CD8-positive, alpha-beta memory T cell (primary cell): ENCODE measurements at places on chromosomes 5 and 9.

DNA sequence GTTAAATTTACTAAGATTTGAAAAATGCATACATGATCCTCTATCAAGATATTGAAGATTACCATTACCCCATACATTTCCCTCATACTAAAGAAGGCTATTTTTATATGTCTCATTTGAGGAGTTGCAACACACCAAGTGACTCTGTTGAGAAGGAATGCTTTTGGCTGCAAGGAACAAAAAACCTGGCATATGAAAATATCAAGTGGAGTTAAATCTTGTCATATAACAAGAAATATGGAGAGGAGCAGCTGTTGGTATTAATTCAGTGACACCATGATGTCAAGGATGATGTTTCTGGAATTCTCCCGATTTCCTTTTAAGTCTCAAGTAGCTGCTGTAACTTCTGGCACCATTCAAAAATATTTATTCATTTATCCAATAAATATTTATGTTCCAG, 193.8 kb downstream of the CSNK1G3 start:
- DNase-seq: no peak

DNA sequence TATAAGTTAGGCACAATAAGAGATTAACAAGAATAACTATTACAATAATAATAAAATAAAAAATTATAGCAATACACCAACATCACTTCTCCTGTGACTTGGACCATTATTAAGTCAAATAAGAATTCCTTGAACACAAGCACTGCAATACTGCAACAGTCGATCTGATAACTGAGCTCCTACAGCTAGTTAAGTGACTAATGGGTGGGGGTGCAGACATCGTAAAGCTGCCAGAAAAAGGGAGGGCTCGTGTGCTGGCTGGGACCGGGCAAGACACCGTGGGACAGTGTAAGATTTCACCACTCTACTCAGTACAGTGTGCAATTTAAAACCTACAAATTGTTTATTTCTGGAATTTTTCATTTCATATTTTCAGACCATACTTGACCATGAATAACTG, 78.8 kb downstream of the SNX24 start:
- DNase-seq: no peak

- no peak for DNase-seq
Observed at GRCh38 chr5:161432798-161433197, 113.7 kb downstream of the GABRB2 start.

GRCh38 chr9:127873886-127874285, 3.6 kb downstream of the AK1 start:
- no peak for DNase-seq

DNA sequence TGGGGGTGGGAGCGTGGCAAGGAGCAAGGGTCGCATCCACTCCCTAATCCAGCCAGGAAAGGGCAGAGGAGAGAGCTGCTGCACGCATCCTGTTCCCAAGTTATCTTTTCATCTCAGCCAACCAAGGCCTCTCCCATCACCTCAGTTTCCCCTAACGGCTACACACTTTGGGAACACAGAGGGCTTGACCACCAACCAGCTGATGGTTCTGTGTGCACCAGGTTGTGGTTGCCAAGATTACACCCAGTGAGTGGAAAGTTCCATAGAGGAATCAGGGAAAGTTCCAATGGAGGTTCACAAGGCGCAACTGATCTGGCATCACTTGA, 53.9 kb downstream of the ADAM19 start:
- DNase-seq: no peak

DNA sequence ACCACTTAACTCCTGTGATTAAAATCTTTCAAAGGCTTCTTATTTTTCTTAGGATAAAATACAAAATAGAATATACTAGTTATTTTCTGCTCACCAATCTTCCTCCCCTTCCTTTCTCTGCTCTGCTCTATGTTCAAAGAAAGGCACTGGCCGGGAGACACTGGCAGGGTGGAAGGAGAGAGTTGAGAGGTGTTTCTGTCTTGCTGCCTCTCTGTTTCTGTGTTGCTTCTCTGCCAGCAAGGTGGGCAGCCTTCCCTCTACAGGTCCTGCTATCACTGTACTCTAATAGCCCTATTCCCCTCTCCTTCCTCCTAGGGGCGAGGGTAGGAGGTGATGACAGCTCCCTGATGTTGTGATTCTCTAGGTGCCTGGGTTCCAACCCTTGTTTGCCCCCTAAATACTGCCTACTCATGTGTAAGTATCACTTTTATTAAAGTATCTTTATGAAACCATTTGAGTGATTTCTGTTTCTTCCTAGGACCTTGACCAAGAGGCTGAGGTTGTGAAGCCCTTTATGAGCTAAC, 515.1 kb downstream of the TLE4 start:
- DNase-seq: no peak

DNA sequence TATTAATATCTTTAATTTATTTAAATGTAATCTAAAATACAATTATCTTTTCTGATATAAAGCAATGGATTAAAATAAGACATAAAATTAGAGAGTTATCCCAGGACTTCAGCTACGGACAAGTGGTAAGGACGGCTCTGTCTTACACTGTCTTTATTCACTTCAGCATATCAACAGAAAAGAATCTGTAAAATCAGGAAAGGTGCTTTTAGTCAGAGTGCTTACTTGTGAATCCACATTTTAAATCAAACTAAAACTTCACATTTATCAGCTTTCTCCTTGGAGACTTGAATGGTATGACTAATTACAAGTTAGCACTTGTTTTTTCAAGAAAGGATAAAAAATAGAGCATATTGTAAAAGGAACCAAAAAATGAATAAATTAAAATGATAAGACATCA, 39.3 kb downstream of the ST8SIA4 start:
- DNase-seq: no peak
